ENCODE measurements at places on chromosomes 5 and 9.

DNA sequence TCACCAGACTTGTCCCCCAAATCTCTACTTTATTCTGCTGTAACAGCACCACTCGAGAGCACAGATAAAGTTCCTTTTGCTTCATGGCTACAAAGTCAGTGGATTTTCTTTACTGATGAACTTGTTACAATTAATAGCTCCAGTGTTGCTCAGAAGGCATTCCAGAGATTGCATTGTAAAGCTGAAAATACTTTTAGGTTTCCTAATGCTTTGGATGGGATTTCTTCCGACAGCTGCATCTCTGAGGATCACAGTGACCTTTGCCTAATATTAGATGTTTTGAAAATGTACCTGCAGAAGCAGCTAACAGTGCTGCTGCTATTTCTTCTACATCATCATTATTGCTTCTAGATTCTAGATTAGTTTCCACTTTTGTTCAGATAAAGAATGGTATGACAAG, 58.8 kb upstream of the TMEM171 start:
- DNase-seq: no peak

GRCh38 chr9:125829743-125830142, 82.6 kb downstream of the PBX3 start:
- DNase-seq: peak; percentile 15

DNA sequence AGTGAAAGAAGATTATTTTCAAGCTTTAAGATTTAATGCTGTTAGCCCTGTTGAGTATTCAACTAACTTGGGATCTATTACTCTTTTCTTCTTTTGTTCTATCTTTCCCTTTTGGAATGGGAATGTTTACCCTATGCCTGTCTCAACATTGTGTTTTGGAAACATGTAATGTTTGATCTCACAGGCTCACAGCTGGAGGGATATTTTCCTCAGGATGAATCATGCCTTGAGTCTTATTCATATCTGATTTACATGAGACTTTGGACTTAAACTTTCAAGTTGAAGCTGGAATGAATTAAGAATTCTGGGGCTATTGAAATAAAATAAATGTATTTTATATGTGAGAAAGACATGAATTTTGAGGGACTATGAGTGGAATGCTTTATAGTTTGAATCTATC, 607.8 kb upstream of the PTGER4 start:
- DNase-seq: no peak

- no peak for DNase-seq
Observed at GRCh38 chr9:79196606-79197005, 375.2 kb upstream of the TLE4 start.

GRCh38 chr5:103951776-103952175, 389.2 kb upstream of the NUDT12 start:
- no peak for DNase-seq

GRCh38 chr5:108760512-108760911, 12.8 kb downstream of the FER start:
- no peak for DNase-seq

DNA sequence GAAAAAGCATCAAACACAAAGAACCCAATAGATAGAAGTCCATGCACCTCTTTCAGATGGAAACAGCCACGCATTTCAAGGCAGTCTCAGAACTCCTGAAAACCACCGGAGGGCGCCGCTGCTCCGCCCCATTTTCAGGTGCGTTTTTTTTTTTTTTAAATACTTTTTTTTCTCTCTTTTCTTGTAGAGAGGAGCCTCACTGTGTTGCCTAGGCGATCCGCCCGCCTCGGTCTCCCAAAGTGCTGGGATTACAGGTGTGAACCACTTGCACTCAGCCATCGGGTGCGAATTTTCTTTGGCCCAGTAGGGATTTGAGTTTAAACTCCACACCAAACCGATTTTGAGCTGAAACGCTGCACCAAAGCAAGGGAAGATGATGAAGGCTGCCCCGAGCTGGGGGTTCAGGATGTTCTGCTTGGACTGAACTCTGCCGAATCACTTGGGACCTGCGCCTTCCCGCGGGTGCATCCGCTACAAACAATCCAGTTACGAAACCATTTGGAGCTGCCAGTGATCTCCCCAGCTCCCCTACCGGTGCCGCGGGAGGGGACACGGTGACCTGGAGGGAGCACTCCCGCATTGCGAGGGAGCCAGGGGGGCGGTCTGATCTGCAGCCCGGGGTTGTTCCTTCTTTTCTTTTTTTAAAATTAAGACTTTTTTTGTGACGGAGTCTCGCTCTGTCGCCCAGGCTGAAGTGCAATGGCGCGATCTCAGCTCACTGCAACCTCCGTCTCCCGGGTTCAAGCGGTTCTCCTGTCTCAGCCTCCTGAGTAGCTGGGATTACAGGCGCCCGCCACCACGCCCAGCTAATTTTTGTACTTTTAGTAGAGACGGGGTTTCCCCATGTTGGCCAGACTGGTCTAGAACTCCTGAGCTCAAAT, 1.4 kb downstream of the PTGR1 start:
- peak; percentile 17 for DNase-seq

- DNase-seq: no peak
Observed at GRCh38 chr9:21710548-21711191, 91.8 kb upstream of the MTAP start.

- no peak for DNase-seq
Observed at GRCh38 chr9:135419106-135419505, 60.5 kb upstream of the PPP1R26 start.

GRCh38 chr5:75108931-75109596, 56.7 kb upstream of the GCNT4 start:
- DNase-seq: no peak

DNA sequence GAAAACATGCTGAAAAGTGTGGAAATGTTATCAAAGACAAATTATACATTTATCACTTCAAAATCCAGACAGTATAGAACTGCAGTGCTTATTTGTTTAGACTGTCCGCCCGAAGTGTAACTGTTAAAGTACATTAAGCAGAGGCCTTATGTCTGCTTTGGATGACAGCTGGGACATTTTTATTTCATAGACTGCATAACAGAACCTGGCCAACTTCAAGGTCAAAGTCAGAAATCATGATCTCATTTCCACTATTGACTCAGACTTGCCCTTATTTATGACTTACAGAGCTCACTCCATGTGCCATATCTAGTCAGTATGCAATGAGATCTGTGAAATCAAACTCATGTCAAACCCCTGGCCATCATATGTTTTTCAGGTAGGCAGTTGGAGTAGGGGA, 87.7 kb downstream of the RAB3C start:
- no peak for DNase-seq

GRCh38 chr5:115510145-115510645, 34.4 kb downstream of the FEM1C start:
- DNase-seq: no peak

DNA sequence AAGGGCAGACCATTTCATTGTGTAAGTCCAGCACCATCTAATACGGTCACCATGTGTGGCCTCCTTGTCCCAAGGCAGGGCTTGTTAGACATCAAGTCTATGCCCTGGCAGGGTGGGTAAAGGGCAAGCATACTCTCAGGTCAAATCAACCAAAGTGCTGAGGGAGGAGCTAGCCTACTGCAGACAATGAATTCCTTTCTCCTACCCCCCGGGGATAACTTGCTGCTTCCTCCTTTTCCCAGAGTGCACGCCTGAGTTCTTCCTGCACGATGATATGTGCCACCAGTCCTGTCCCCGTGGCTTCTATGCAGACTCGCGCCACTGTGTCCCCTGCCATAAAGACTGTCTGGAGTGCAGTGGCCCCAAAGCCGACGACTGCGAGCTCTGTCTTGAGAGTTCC, 71.4 kb downstream of the RFK start:
- no peak for DNase-seq

DNA sequence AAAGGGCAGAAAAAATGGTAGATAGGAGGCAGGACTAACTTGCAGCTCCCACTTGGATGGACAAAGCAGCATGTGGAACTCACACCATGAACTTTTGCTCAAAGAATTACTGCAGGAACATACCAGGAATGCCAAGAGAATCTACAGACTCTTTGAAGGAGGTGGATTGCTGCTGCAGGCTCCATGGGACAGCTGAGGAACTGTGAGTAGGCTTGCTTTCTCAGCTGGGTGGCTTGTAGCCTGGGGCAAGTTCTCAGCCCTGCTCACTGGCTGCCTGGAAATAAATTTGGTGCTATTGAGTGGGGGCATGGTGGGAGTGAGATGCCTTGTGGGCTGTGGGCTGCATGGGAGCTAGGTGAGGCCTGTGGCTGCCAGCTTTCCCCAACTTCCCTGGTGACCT, 574.5 kb downstream of the PRELID2 start:
- no peak for DNase-seq

DNA sequence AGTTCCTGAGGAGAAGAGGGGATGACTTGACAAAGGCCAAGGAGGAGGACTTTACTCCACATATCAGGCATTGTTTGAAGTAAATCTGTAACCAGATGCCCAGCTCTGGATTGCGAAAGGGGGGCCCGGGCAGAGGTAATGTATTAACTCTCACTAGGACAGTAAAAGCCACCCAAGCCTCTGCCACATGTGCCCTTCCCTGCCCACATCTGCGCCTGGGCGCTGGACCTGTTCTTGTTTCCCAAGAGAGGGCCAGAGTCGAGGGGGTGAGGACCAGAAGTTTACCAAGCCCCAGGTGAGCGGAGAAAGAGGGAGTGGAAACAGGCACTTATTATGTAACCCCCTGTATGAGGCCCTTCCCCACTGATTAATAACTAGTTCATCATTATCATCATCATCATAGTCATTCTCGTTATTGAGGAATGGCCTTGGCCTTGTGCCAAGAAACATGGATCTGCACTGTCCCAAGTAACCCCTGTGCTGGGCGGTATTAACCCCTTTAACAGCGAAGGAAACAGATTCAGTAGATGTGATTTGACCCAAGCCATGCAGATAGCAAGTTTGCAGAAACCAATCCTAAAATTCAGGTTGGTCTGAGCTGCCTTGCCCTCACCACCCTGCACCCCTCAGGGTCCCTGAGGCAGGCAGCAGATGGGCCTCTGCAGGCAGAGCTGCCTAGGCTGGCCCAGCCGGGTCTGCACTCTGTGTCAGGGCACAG, at the start of gene SLC23A1:
Gene SLC23A1, minus strand, starts transcription at position 23 of the 718 bp plus-strand sequence. CDS start 44 bp downstream, outside the sequence.
- DNase-seq: no peak

GRCh38 chr9:135145312-135145711, 57.8 kb downstream of the OLFM1 start:
- DNase-seq: no peak

GRCh38 chr9:120892748-120893610, 16.0 kb upstream of the PHF19 start:
- DNase-seq: peak; percentile 56

DNA sequence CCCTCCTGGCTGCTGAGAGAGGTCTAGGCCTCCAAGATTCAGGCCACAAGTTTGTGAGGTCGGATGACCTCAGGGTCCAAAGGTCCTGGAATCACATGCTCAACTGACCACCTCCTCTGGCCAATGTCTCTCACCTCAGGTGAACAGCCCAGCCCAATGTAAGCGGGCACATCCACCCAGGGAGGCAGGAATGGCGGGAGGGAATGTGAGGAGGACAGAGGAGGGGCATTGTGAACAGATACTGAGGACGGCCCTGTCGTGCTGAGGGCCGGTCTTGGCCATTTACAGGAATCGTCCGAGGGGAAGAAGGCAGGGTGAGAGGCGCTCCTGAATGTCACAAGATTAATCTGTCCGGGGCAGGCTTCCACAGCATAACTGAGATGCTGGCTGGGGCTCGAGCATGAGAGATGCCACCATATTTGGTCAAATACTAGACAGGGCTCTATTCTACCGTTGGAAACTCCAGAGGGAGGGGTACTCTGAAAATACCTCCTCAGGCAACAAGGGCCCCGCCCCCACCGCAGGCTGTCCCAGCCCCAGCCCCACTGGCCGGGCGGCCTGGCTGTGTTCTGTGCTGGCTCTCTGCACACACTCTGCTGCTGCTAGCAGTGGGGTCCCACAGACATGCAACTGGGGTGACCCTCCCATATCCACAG, 1.5 kb upstream of the IL17B start:
- DNase-seq: no peak

- no peak for DNase-seq
Observed at GRCh38 chr9:135262248-135262647, 174.8 kb downstream of the OLFM1 start.

- DNase-seq: no peak
Observed at GRCh38 chr9:113882181-113882580, 6.1 kb downstream of the ZNF618 start.

DNA sequence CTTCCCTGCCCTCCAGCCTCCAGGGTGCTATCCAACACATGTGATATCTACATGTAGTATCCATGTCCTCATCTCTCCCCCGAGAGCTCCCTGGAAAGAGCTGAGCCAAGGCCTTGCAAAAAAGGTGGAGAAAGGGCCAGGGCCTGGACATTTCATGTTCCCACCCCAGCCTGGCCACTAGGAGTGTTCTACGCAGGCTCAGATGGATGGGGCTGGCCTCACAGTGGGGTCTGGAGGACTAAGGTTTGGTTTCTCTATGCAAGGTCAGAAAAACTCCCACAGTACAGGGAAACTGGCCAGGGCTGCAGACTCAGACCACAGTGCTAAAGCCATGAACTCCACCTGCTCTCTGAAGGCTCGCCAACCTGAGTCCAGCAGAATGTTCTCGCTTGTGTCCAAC, 1.5 kb upstream of the CSF2 start:
- no peak for DNase-seq

- no peak for DNase-seq
Observed at GRCh38 chr5:178439493-178440180, 150.6 kb downstream of the COL23A1 start.

- DNase-seq: no peak
Observed at GRCh38 chr5:35242702-35243258, 12.5 kb upstream of the PRLR start.

DNA sequence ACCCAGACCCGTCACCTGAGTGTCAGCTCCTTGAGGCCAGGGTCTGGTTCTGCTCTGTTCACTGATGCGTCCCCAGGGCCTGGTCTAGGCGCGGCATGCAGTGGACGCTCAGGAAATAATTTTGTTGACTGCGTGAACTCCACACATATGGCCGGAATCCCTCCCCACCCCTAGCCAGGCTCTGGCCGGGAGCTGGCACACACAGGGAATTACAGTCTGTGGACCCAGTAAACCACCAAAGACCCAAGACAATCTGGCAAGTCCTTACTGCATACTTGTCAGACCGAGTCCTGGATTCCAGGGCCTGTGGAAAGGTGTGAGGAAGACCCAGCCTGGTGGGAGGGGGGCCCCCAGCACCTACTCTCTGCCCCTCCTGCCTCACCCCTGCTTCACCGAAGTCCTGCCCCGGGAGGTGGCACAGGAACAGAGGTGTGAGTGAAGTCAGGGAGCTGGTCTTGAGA, 113.0 kb upstream of the IER5L start:
- no peak for DNase-seq

DNA sequence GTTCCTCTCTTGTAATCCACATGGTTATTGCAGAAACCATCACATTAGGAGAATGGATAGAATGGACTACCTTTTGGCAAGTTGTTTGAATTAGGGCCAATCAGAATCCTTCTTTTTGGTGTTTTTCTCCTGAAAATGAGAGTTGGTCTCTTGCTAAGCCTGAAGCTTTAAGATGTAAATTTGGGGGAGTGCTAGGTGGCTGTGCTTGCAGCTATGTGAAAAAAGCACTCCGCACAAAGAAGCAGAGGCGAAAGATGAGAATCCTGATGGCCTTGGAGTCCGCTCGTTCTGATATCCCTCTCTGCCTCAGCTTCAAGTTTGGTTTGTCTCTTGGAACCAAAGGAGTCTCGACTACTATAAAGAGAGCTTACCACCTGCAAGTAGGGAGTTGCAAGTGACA, 63.6 kb downstream of the INIP start:
- DNase-seq: no peak

All from stimulated activated CD4-positive, alpha-beta T cell treated with anti-CD3 and anti-CD28 coated beads, TNF-alpha, amount 100 ng/mL, for 1 hour (primary cell).